ENCODE measurements at places on chromosomes 6 and 20.

DNA sequence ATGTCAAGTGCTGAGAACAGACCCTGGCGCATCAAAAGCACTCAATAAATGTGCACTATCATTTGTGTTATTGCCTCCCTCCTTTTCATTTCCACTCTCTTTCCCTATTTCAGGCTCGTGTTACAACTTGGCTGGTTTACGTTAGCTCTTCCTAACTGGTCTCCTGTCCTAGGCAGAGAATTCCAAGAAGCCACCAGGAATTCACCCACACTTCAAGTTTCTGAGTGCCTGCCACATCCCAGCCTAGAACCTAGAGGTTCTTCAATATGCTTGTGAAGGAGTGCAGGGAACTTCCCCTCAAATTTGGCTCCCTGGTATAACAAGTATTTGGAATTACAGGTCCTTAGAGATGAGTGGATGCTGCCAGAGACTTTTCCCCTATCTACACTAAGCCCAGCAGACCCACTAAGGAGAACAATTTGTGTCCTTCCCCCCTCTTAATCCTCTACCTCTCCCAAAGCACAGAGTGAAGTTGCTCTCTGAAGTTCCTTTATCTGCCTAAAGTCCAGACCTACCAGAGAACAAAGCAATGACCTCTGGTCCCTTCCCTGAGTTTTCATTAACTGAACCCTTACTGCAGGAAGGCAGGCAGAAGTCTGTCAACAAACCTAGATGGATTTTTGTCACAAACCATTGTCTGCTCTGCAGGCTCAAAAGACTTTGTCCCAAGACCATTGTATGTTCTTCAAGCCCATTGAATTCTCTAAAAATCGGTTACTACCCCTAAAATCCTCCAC lies 201.6 kb upstream of the JARID2 start:
- H3K36me3 ChIP-seq: no peaks in the 10 kb centered on the region
- H3K4me3 ChIP-seq: no peak overlapping the region
- H3K27ac ChIP-seq: no peak overlapping the region
- no peak for ATAC-seq

- no peaks in the 10 kb centered on the region for H3K36me3 ChIP-seq
- no peak overlapping the region for H3K27ac ChIP-seq
- no peak for ATAC-seq
- H3K4me3 ChIP-seq: no peak overlapping the region
Measured at GRCh38 chr6:149905911-149906371, 8.0 kb upstream of the RAET1E start.

- H3K4me3 ChIP-seq: no peak overlapping the region
- no peak overlapping the region for H3K27ac ChIP-seq
- H3K4me1 ChIP-seq: no peaks in the 10 kb centered on the region
Measured at GRCh38 chr6:138607478-138608433, 108.5 kb upstream of the NHSL1 start.

DNA sequence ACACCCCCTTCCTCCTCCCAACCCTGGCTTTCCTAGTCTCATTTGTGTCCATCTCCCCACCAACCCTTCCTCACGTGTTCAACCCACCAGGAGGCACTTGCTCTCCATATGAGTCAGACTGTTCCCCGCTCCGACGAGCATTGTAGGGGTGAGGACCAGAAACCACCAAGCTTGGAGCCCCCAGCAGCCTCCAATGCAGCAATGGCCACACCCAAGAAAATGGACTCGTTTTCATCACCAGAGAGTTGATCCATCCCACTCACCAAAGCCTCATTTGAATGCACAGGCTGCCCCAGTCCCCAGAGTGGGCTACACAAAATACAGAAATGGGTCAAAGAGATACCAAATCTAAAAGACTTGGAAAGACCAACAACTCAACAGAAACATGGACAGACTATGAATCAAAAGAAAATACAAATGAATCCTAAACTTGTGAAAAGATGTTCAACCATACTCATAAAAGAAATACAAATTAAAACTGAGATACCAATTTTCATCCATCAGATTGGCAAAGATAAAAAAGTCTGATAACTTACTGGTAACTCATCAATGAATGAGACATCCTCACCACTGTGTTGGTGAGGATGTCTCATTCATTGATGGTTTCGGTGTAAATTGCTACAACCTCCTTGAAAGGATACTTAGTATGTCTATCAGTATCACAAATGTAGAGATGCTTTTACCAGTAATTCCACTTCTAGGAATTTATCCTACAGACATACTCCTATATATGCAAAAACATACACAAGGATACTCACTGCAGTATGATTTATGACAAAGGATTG lies 68.1 kb downstream of the TRERF1 start:
- no peak overlapping the region for H3K27ac ChIP-seq
- H3K4me3 ChIP-seq: no peak overlapping the region
- H3K36me3 ChIP-seq: no peaks in the 10 kb centered on the region
- H3K4me1 ChIP-seq: no peaks in the 10 kb centered on the region

- H3K36me3 ChIP-seq: no peaks in the 10 kb centered on the region
- peaks cover 4% of the 10 kb centered on the region for H3K4me1 ChIP-seq
- no peak overlapping the region for H3K4me3 ChIP-seq
- H3K27ac ChIP-seq: no peak overlapping the region
- no peak for ATAC-seq
Measured at GRCh38 chr6:37095997-37096396, 74.0 kb upstream of the PIM1 start.

- peaks cover 62% of the 10 kb centered on the region for H3K4me1 ChIP-seq
- no peak overlapping the region for H3K27ac ChIP-seq
- H3K36me3 ChIP-seq: no peaks in the 10 kb centered on the region
- ATAC-seq: no peak
- H3K4me3 ChIP-seq: peak overlapping the region; percentile 57
- H3K27me3 ChIP-seq: peaks cover 82% of the 10 kb centered on the region
Measured at GRCh38 chr6:170295510-170296422, 4.9 kb upstream of the DLL1 start.

- no peaks in the 10 kb centered on the region for H3K36me3 ChIP-seq
- H3K27ac ChIP-seq: peak overlapping the region; percentile 82
- H3K4me3 ChIP-seq: no peak overlapping the region
Measured at GRCh38 chr6:93567164-93567563, 147.8 kb upstream of the EPHA7 start.

DNA sequence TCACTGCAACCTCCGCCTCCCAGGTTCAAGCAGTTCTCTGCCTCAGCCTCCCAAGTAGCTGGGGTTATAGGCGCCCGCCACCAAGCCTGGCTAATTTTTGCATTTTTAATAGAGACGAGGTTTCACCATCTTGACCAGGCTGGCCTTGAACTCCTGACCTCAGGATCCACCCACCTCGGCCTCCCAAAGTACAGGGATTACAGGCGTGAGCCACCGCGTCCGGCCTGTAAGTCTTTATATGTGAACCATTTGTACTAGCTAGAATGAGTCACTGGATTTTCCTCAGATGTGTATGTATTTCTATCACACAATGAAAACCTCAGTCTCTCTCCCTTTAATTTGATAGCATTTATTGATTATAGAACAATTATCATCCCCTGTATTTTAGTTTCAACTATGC lies 34.0 kb downstream of the ITCH start:
- no peaks in the 10 kb centered on the region for H3K27me3 ChIP-seq
- H3K27ac ChIP-seq: no peak overlapping the region
- no peak overlapping the region for H3K4me3 ChIP-seq
- peaks cover 36% of the 10 kb centered on the region for H3K4me1 ChIP-seq
- peaks cover 57% of the 10 kb centered on the region for H3K36me3 ChIP-seq
